Activated naive CD4-positive, alpha-beta T cell treated with anti-CD3 and anti-CD28 coated beads, Interleukin-2, amount 10 ng/mL, durations not matched to agents 5 hours and 36 hours (primary cell): ENCODE measurements at places on chromosomes 2 and 18. TPM values are rescaled to one million over a fixed set of nuclear protein-coding genes. Genes with fewer than 3 reads are reported as not detected.

MBD5 gene
- total RNA-seq = 35.0 TPM

NEB gene
- total RNA-seq = 0.65 TPM

AFF3 gene
- 12.2 TPM for total RNA-seq

SIGLEC15 gene
- total RNA-seq = not detected
